ENCODE measurements at places on chromosomes 7 and 10.

DNA sequence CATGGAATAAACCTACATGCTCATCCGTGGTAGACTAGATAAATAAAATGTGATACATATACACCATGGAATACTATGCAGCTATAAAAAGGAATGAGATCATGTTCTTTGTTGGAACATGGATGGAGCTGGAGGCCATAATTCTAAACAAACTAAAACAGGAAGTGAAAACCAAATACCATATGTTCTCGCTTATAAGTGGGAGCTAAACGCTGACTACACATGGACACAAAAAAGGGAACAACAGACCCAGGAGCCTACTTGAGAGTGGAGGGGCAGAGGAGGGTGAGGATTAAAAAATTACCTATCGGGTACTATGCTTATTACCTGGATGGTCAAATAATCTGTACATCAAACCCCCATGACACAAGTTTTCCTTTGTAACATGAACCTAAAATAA lies 68.7 kb upstream of the SEC61G start:
- no peak for DNase-seq

DNA sequence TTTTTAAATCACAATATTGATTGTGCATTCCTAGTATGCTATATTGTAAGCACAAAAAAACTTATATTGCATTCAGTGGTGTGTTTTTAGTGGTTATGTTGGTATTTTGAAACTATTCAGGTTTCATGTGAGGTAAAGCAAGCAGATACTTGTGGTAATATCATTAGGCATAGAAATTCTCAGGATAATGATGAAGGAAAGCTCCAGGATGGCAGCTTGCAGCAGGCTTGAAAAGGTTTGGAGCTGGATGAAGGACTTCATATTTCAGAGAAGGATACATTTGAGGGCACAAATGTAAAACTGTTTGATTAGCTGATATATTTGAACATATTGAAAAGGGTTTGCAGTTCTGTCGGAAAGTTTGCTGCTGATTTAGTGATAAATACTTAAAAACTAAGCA lies 17.5 kb downstream of the TRIM24 start:
- DNase-seq, result no peak

- DNase-seq, result no peak
These were observed 51.0 kb downstream of the ORC5 start for GRCh38 chr7:104156842-104157277.

DNA sequence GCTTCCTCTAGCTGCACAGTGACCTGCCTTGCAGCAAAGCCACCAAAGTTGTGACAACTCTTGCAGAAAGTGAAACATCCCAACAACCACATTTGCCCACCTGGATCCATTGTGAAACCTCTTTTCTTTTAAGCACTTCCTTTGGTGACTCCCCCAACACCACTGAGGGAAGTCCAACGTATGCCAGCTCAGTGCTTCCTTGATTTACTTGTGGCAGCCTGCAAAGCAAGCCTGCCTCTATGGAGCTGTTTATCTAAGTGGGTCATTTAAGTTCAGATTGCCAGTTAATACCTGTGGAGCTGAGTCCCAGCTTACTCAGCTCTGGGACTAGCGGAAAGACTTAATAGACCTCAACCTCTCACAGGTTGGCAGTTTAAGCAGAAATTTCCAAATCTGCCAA lies 230.8 kb upstream of the GHITM start:
- DNase-seq, result no peak
